Stimulated activated CD8-positive, alpha-beta memory T cell treated with anti-CD3 and anti-CD28 coated beads, Interleukin-4, amount 100 ng/mL, for 4 hours (primary cell): ENCODE measurements at places on chromosomes 13 and 19.

DNA sequence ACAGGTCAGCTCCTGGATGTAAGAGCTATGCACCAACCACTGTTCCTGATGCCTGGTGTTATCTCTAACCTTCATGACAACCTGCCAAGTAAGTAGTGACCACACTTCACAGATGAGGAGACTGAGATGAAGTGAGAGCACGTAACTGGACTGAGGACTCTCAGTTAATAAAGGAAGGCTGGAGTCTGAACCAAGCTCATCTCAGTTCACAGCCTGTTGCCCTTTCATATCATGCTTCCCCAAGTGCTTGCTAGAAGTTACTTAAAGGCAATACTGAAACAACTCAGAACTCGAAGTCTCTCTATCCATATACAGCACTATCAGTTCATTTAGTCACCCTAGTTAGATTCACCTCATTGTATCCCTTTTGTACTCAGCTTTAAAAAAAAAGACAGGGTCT lies 119.7 kb downstream of the ABCC4 start:
- DNase-seq: no peak

DNA sequence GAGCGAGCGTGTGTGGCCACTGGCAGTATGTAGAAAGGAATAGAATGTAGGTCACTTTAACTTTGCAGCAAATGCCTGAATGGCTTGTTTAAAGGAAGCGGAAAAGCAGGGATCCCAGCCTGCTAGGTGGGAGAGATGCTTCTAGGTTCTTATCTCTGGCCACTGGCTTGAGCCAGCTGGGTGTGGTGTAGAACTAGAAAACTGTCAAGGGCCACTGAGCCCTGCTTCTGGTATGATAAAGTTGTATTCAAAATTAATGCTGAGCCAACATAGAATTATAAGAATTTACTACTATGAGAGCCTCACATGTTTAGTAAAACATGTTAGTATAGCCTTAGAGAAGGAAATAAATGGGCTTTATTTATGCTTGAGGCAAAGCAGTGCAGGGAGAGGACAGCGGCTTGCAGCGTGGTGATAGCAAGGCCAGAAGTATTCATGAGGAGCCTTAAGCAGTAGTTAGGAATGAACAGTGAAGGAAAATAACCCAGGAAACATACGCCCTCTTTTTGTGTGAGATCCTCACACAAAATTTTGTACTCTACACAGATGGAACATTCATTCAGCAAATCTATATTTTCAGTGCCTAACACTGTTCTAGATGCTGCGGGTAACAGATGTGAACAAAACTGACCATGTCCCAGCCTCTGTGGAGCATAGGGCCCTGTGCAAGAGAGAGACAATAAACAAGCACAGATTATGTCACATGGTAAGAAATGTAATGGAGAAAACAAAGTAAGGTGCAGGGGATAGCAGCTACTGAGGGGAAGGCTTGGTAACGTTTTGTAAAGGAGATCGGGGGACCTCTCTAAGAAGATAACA lies 863.2 kb downstream of the DIAPH3 start:
- DNase-seq: no peak

GRCh38 chr19:4597278-4597974 lies 37.9 kb upstream of the SEMA6B start:
- DNase-seq: no peak

- no peak for DNase-seq
Observed at GRCh38 chr13:112254061-112254818, 121.9 kb upstream of the SPACA7 start.
